Activated CD8-positive, alpha-beta T cell treated with anti-CD3 and anti-CD28 coated beads, Interleukin-2, amount 10 ng/mL, durations not matched to agents 7 days and 5 days (primary cell): ENCODE measurements at places on chromosomes 2 and 18.

DNA sequence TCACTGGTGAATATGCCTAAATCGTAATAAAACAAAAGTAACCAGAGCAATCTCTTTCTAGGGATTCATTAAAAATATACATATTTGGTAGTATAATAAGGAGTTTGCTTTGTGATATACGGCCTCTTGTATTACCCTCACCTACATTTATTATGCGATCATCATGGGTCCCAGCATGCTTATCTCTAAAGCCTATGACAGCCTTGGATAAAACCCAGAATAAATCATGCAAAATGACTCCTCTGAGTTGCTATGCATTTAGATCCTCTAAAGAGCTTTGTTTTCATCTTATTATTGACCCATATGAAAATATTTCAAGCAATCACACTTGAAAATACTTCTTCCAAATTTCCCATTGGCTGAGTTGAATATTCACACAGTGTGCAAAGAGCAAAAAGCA, 432.3 kb downstream of the SUCLG1 start:
- no peak overlapping the region for H3K27ac ChIP-seq
- H3K36me3 ChIP-seq = no peaks in the 10 kb centered on the region
- no peak for DNase-seq
- no peak overlapping the region for H3K4me3 ChIP-seq

- no peak overlapping the region for H3K4me3 ChIP-seq
- no peak for DNase-seq
- H3K27me3 ChIP-seq = no peaks in the 10 kb centered on the region
- H3K36me3 ChIP-seq = no peaks in the 10 kb centered on the region
Measured at GRCh38 chr2:163919717-163920116, 183.9 kb upstream of the FIGN start.

GRCh38 chr2:73053316-73054114, 18.0 kb downstream of the SFXN5 start:
- H3K36me3 ChIP-seq = peaks cover 18% of the 10 kb centered on the region
- H3K4me3 ChIP-seq = no peak overlapping the region
- no peak overlapping the region for H3K27ac ChIP-seq
- DNase-seq = no peak

DNA sequence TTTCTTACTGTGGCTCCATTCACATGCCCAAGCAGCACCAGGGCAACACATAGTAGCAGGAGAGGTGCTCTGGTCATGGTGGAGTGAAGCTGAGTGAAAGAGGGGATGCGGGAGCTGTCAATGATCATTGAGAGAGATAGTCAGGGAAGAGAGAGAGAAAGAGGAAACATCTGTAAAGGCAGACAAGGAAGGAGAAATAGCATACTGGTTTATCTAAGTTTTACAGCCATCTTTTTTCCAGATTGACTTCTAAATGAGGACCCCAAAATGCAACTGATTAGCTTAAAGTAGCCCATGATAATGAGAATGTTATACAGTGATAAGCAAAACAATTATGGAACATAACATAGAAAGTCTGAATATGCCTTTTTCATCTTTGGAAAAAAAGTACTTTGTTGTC, at the start of gene C2orf66:
Gene C2orf66, minus strand, starts transcription at position 96 of the 400 bp plus-strand sequence. Its CDS starts 19 bp downstream, at position 77.
- no peak for DNase-seq
- H3K27me3 ChIP-seq = peaks cover 39% of the 10 kb centered on the region
- H3K27ac ChIP-seq = no peak within 1 kb of the TSS

DNA sequence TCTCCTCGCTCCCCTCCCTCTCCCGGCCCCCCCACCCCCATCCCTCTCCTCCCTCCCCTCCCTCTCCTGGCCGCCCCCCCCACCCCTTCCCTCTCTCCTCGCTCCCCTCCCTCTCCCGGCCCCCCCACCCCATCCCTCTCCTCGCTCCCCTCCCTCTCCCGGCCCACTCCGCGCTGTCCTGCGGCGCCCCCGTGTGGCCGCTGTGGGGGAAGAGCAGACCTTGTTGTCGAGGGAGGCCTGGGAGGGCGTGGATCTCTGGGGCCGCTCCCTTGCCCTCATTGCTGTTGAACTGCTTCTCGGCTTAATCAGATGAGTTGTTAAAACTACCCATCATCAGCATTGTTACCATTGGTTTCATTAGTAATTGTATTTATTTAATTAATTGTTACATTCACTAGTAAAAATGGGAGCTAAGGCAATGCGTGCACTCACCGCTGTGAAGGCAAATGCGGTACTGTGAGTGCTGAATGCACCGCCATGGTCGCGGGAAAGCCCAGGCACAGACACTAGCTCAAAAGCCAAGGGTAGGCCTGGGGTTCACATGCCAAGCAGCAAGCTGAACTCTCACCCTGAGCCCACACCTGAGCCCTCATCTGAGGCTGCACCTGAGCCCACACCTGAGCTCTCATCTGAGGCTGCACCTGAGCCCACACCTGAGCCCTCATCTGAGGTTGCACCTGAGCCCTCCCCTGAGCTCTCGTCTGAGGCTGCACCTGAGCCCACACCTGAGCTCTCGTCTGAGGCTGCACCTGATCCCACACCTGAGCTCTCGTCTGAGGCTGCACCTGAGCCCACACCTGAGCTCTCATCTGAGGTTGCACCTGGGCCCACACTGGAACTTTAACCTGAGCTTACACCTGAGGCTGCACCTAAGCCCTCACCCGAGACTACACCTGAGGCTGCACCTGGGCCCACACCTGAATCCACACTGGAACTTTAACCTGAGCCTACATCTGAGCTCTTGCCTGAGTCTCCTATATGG, 8.8 kb downstream of the RTP5 start:
- H3K4me1 ChIP-seq = peaks cover 36% of the 10 kb centered on the region
- no peaks in the 10 kb centered on the region for H3K27me3 ChIP-seq
- H3K4me3 ChIP-seq = no peak overlapping the region
- H3K36me3 ChIP-seq = peaks cover 6% of the 10 kb centered on the region

DNA sequence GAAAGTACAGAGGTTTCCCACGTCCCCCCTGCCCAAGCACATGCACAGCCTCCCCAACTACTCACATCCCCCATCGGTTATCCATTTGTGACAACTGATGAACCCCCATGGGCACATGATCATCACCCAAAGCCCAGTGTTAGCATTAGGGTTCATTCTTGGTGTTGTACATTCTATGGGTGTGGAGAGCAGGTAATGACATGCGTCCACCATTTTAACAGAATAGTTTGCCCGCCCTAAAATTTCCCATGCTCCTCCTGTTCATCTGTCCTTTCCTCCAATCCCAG, 74.3 kb downstream of the LONRF2 start:
- no peak overlapping the region for H3K4me3 ChIP-seq
- H3K27ac ChIP-seq = no peak overlapping the region
- no peaks in the 10 kb centered on the region for H3K4me1 ChIP-seq
- H3K36me3 ChIP-seq = no peaks in the 10 kb centered on the region

DNA sequence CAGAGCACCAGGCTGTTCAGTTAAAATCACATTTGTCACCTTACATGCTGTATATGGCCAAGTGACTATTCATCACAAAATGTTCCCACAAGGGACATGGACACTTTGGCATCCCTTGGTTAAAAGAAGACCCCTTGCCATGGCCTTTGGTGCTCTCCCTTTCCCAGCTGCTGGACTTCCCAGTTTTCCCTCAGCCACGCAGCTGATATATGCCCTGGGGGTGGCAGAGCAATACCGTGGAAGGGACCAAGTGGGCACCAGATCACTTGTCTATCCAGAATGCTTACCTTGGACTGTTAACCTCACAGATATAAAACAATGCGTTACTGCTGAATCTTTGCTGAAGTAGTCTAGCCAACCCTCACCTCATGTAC, 35.3 kb downstream of the PAIP2B start:
- no peak overlapping the region for H3K4me3 ChIP-seq
- H3K4me1 ChIP-seq = no peaks in the 10 kb centered on the region
- no peak for DNase-seq
- peaks cover 2% of the 10 kb centered on the region for H3K27me3 ChIP-seq
- H3K36me3 ChIP-seq = no peaks in the 10 kb centered on the region
